ENCODE measurements at places on chromosomes 1 and 21.
A peak's percentile ranks its signal among the peaks of the same experiment; 100 is the strongest.

- no peak for DNase-seq
Measured at GRCh38 chr1:223311826-223312225, 52.1 kb downstream of the SUSD4 start.

- DNase-seq: no peak
Measured at GRCh38 chr1:168613691-168614231, 37.4 kb downstream of the XCL1 start.

- no peak for DNase-seq
Measured at GRCh38 chr1:54291276-54292001, 91.5 kb downstream of the MRPL37 start.

- DNase-seq: no peak
Measured at GRCh38 chr21:16751695-16752474, 761.0 kb upstream of the CXADR start.

- no peak for DNase-seq
Measured at GRCh38 chr1:3174487-3175247, 105.7 kb downstream of the PRDM16 start.

- no peak for DNase-seq
Measured at GRCh38 chr1:67767103-67767782, 66.0 kb downstream of the GNG12 start.

GRCh38 chr1:18951818-18952391 is 4.6 kb downstream of the IFFO2 start:
- DNase-seq: peak; percentile 75

- no peak for DNase-seq
Measured at GRCh38 chr1:73862355-73862754, 335.6 kb downstream of the LRRIQ3 start.

DNA sequence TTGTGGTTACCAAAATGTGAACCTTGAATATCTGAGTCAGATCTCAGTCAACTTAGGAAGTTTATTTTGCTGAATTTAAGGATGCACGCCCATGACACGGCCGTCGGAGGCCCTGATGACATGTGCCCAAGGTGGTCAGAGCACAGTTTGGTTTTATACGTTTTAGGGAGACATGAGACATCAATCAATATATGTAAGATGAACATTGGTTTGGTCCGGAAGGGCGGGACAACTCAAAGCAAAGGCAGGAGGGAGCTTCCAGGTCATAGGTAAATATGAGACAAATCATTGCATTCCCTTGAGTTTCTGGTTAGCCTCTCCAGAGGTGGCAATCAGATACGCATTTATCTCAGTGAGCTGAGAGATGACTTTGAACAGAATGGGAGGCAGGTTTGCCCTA is 1.0 kb upstream of the PRMT2 start:
- DNase-seq: no peak

DNA sequence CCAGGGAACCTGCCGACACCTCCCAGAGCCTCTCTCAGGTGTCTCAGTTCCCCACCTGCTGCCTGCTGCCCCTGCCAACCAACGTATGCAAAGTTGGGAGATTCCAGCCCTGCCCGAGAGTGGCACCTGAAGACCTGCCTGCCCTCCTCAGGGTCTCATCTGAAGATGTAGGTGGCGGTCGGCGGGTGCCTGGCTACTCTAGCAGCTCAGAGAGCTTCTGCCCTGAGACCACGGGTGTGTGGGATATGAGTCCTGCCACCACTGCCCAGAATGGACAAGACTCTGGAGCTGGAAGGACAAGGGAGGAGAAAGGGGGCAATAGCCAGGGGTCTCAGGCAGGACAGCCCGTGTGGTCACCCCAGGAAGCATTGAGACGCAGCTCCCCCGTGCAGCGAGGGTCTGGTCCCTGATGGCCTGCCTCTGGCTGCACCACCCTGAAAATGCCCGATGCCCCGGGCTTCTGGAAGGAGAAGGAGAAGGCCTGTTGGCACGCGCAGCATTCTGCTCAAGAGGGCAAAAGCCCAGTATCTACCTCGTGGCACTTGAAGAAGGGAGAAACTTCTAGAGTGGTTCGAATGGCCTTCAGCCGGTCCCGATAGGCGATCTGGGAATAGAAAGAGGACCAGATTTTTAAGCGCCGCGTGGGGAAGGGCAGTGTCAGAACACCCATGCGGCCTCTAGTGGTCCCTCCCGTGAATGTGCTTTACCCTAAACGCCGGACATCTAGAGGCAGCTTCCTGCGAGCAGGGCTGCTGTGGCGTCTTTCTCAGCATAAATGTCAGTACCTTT is 88.8 kb downstream of the STUM start:
- DNase-seq: no peak

GRCh38 chr1:97759078-97759477 is 161.8 kb downstream of the DPYD start:
- DNase-seq: no peak

DNA sequence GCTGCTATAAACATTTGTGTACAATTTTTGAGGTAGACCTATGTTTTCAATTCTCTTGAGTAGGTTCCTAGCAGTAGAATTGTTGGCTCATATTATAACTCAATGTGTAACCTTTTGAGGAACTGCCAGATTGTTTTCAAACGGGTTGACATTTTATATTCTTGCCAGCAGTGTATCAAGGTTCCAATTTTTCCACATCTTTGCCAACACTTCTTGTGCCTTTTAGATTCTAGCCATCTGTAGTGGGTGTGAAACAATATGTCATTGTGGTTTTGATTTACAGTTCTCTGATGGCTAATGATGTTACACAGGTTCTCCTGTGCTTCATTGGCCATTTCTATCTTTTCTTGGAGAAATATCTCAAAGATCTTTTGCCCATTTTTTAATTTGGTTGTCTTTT is 36.4 kb downstream of the MAP3K7CL start:
- no peak for DNase-seq

All from T-helper 22 cell (primary cell).